ENCODE measurements at places on chromosomes 1 and 21.

DNA sequence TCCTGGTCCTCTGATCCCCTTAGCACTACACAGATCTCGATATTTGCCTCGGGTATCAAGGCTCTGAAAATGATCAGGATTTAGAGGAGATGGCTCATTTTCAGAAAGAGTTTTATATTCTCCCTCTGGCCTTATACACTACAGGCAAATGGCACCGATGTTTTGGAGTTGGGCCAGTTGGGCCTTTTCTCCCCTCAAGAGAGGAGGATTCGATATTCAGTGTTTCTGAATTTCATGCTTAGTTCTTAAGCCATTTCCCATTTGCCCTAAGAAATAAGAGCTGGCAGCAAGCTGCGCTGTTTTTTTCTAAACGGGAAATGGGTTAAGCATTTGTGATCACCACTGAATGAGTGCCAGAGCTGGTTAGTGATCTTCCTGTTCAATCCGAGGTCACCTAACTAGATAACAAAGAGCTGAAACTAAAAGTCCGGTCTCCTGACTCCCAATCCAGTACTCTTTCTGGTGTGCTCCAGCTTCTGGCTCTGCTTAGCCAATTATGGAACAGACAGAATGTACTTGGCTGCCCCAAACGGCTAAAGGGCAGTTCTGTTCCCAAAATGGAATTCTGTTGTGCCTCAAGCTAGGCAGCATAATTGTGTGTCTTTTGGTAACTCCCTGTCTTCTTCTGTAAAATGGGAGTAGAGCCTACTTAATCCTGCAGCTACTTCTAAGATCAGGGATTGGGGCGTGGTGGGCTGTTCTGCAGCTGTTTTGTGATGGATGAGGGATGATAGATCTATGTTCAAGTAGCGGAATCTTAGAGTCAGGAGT is 1.2 kb upstream of the CPT2 start:
- no peak for DNase-seq

DNA sequence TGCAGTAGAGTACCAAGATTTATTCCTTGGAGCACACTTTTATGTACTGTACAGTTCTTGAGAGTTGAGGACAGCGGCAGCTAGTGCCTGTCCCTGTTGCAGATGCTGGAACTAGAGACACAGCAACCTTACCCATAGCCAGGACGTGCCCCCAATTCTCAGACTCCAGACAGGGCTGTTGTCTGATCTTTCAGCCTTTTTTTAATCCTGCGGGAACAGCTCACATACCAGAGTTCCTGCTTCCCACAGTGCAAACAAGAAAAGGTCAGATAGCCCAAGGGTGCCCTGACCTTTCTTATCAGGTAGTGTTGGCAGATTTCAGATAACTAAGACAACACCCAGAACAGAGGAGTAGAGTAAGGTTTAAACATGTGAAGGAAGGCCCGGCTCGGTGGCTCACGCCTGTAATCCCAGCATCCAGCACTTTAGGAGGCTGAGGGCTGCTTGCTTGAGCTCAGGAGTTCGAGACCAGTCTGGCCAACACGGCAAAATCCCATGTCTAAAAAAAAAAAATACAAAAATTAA is 78.5 kb downstream of the DOP1B start:
- DNase-seq, result no peak

- no peak for DNase-seq
Observed at GRCh38 chr1:76162254-76162653, 87.7 kb downstream of the ST6GALNAC3 start.

GRCh38 chr1:237748171-237748960 is 142.4 kb downstream of the ZP4 start:
- DNase-seq, result no peak

DNA sequence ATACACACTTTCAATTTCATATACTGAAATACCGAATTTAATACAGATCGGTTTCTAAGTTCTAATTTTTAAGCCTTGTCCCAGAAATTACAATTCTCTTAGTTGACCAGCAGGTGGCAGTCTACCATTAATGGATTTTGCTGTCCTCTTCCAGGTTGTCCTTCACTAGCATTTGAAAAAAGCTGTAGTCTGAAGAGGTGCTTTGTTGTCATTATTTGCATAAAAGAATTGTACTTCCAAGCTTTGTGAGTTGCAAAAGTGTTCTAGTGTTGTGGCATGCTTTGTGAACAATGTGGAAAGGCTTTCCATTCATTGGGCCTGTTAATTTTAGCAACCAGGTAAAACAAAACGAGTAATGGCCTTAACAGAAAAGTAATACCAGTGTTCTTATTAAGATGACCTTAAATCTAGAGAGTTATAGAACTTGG is 193.6 kb downstream of the RPS6KC1 start:
- no peak for DNase-seq

- no peak for DNase-seq
Observed at GRCh38 chr1:3899754-3900149, 320 bp downstream of the C1orf174 start.

DNA sequence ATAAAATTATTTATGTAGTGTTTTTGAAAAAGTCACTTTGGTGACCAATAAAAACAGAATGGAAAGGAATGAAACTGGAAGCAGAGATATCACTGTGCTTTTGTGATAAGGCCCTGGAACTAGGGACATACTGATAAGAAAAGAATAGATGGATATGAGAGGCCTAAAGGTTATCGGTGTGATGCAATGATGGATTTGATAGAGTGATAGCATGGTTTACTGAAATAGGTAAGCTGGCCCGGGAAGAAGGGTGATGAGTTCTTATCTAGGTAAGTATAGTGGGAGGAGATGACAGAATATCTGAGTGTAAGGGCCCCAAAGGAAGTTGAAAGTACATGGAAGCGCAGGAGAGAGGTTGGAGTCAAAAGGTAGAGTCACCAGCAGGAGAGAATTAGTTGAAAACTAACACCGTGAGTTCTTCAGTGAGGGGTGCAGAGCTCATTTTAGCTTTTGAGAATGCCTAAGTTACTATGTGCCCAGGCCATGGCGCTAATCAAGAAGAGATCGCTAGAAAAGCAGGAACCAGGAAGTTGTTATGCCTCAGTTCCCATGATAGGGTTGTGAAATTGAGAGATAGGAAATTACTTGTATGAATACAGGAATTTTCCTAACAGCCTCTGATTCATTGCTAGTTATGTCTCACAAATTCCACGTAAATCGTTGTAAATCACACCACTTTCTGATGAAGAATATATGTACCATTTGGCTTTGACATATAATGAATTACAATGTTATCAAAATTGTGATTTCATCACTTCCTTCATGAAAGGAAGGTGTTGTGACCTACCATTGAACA is 115.3 kb downstream of the PLA2G4A start:
- DNase-seq, result no peak

DNA sequence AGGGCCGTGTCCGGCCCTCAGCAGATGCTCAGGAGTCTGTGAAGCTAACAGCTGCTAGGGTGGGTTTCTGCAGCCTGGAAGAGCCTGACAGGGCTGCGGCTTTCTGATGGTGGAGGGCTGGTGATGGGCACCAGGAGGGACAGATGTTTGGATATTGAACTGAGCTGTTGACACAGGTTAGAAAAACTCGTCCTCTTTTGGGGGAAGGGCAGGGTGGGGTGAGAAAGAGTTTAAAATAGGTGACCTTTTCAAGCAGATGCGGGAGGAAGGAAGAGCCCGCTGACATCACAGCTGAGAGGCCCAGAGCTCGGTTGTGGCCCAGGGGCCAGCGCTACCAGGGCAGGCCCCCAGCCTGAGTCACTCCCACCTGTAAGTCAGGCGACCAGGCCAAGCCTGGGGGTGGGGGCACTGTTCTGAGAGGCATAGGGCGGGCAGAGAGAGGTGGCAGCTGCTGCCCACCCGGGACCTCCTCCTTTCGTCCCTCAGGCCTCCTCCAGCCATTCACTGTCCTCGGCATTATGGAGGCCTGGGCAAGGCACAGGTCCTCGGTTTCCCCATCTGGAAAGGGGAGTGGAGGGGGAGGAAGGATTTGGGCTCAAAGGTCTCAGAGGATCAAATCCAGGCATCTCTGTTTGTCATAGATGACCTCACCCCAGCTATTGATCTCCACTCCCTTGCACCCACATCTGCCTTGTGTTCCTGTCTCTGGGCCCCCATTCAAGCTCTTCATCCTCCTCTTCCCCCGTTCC is 32.3 kb upstream of the ID3 start:
- DNase-seq, result peak; percentile 61

DNA sequence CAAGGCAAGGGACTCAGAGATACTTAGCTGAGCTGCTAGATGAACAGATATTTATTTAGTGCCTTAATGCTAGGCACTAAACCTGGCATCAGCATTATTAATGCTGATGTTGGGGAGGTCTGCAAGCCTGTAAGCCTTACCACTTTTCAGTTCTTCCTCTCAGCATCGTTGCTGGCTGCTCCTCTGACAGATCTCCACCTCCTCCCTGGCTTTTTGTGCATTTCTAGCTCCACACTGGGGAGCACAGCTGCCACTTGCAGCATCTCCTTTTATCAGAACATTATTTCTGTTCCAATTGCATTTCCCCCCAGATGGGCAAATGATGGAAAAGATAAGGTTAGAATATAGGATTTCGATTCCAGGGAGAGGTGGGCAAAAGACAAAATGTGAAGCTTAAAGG is 34.8 kb downstream of the CACNA1E start:
- DNase-seq, result no peak

GRCh38 chr1:14572861-14573260 is 25.6 kb upstream of the KAZN start:
- DNase-seq, result no peak

- no peak for DNase-seq
Observed at GRCh38 chr21:43320526-43320925, 106.4 kb downstream of the SIK1 start.

DNA sequence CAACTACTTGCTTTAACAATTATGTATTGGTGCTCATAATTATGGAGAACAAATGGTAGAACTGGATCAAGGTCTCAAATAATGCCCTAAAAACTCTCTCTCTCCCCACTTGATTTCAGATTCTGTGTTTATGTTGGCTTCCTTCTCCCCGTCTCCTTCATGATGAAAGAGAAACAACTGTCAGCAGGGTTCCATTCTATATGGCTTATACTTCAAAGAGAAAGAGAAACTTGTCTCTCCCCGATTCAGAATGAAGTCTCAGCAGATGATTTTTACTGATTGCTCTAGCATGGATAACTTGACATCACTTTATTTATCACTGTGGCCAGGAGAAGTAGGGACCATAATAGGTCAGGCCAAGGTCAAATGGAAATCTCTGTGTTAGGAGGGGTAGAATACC is 575.6 kb downstream of the AGBL4 start:
- DNase-seq, result no peak

DNA sequence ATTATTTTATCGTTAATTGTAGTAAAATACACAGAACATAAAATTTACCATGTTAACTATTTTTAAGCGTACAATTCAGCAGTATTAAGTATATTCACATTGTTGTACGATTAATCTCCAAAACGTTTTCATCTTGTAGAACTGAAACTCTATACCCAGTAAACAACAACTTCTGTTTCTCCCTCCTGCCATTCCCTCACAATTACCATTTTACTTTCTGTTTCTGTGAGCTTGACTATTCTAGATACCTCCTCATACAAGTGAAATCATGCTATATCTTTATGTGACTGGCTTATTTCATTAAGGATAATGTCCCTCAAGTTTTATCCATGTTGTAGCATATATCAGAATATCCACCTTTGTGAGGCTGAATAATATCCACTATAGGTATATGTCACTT is 156.8 kb downstream of the ST6GALNAC3 start:
- DNase-seq, result no peak

- no peak for DNase-seq
Observed at GRCh38 chr1:107531065-107531908, 390.4 kb downstream of the NTNG1 start.

DNA sequence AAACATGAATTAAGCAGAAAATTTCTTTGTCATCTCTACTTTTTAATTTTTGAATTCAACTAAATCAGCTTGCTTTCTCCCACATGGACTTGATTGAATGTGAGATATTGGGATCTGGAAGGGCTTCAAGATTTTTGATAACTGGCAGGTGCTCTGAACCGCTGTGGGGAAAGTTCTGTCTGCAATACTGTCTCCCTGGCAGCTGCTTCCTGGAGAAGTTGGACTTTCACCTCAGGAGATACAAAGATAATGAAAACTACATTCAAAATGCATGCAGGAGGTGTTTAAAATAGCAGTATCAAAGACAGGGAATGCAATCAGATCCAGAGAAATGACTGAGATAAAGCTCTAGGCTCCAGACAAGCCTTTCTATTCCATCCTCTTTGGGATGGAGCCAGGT is 338.3 kb downstream of the NEGR1 start:
- DNase-seq, result no peak

- DNase-seq, result no peak
Observed at GRCh38 chr1:97833881-97834280, 87.0 kb downstream of the DPYD start.

- no peak for DNase-seq
Observed at GRCh38 chr21:35349376-35350080, 300.4 kb upstream of the RUNX1 start.

DNA sequence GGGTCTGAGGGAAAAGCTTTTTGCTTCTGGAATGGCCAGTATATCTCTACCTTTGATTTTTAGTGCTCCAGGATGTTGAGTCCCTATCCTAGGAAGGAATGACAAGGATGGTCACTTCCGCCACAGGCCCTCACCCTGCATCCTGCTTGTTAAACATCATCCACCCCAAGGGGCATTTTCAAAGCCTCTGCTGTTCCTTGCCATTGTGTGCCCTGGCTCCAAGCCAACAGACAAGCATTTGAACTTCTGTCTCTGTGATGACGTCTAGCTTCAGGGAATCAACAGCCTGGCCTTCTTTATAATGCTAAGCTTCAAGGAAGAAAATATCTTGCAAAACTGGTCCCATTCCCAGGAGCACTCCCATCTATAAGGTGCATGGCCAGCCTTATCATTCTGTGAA is 12.3 kb upstream of the JAM2 start:
- DNase-seq, result no peak

DNA sequence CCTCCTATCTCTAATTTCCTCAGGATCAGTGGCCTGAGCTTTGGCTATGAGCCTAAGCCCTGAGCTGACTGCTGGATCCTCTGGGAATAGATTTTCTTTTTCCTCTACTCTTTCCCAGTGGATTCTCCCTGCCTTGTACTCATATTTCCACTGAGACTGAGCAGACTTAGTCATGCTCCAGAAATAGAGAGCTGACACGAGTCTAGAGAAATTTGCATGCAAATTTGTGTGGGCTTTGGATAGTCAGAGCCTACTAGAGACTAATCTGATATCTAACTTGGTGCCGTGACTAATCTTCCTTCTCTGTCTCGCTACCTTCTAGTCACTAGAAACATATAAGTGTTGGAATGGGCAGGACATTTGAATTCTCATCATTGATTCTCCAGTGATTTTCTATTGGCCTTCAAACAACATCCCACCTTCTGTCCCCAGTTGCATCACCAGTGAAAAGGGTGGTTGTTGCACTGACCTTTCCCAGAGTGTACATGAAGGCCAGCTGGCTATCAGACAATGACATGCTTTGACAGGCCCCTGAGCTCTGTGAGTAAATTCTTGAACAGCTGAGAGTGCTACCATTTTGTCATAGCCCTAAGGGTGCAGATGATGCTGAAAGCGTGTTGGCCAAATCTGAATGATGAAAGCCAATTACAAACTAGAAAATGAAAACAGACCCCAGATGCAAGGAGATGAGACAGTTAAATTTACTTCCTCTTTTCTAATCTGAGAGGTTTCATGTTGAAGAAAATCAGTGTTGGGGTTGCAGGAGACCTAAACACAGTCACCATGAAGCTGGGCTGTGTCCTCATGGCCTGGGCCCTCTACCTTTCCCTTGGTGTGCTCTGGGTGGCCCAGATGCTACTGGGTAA is at the start of gene FCRLA:
Gene FCRLA (plus strand): TSS at position 748 of the 866 bp plus-strand sequence. CDS start 36 bp downstream, at position 784.
- DNase-seq, result no peak

- no peak for DNase-seq
Observed at GRCh38 chr1:187509091-187509490, 680.3 kb downstream of the PLA2G4A start.
